ENCODE measurements at places on chromosomes 5 and 9.

GRCh38 chr5:14155075-14155474 is 11.9 kb downstream of the TRIO start:
- DNase-seq: no peak

- DNase-seq: no peak
Measured at GRCh38 chr5:130871346-130872086, 293.5 kb downstream of the HINT1 start.

GRCh38 chr5:394671-395155 is 48.3 kb upstream of the EXOC3 start:
- DNase-seq: no peak

DNA sequence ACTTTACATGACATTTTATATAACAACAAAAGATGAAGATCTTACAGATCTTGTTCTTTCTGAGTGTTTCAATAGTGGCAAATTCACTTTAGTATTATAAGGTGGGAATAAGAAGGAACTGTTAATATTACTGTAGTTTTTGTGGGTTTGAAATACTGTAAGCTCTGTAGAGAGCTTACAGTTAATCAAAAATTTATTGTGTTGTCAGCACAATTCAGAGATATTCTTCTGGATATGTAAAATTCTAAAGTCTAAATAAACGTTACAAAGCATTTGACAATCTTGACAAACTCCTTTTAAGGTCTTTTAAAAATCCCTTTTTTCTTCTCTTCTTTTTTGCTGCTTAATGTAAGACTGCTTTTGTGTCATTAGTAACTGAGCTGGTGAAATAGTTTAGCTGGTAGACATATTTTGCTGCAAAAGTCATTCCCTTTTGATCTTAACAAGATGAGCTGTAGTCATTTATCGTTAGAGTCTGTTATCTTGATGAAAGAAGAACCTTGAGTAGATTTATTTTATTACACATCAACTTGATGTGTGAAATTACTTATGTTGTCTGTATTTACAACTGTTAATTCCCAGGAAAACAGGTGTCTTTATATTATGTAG is 186.0 kb downstream of the WDR70 start:
- no peak for DNase-seq

DNA sequence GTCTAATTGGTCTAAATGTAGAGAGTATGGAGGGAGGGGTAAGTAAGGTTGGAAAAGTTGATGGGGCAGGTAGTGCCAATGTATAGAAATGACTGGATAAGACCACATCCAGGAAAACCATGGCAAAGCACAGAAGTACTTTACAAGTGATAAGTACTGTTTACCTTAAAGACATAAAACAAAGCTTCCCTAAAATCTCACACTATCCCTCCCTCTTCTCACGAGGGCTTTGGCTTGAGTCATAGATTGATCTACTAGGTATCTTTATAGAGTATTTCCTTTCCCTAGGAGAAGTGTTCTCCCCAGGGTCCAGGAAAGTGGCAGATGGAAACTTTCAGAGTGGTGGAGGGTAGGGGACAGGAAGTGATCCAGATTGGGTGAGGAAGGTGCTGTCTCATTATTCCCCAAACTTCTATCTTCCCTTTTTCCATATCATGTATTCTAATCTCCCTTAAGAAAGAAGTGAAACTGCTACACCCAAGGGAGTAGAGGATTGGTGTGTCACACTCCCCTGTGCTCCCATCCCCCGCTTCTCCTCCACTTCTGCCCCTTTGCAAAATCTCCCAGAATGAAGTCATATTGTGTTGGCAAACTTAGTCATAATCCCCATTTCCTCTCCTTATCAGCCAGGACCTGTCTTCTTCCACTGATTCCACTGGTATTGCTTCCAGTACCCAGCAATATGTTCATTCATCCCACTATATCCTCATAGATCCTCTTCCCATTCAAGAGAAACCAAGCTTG is 14.6 kb downstream of the IL33 start:
- DNase-seq: no peak

DNA sequence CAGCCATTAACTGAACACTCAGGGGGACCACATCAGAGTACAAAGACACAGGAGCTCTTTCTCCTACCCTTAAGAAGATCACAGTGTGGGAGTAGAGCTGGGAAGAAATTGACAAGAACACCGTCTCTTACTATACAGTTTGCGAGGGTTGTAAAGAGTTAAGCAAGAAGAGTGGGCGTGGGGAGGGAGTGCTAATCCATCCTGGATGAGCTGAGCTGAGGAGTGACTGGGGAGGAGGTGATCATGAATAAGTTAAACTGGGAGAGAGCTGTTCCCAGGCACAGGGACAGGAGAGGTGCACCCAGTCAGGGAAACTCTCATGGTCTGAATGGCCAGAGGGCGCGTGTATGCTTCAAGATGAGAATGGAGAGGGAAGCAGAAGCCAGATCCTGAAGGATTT is 17.2 kb downstream of the TAF1L start:
- no peak for DNase-seq

- DNase-seq: no peak
Measured at GRCh38 chr5:418162-419121, 24.5 kb upstream of the EXOC3 start.

GRCh38 chr5:4215143-4215542 is 619.5 kb downstream of the IRX1 start:
- no peak for DNase-seq

- DNase-seq: no peak
Measured at GRCh38 chr9:36100532-36100931, 36.0 kb upstream of the GLIPR2 start.

DNA sequence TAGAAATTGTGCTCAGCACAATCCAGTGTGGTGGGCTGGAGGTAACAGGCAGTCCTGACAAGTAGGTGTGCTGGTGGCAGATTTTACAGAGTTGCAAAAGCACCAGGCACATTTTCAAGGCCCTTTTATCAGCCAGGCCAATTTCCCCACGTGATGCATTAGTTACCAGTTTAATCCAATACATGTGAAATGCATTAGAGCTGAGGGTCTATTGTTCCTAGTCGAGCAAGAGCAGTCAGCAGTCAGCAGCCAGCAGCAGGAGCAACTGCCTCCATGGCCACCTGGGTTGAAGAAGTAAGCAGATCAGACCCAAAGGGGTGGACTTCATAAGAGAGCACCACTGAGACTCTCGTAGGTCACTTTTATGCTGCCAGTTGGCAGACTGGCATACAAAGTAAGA is 76.7 kb downstream of the EPB41L4A start:
- no peak for DNase-seq

- no peak for DNase-seq
Measured at GRCh38 chr5:123000731-123001130, 35.8 kb downstream of the PPIC start.

DNA sequence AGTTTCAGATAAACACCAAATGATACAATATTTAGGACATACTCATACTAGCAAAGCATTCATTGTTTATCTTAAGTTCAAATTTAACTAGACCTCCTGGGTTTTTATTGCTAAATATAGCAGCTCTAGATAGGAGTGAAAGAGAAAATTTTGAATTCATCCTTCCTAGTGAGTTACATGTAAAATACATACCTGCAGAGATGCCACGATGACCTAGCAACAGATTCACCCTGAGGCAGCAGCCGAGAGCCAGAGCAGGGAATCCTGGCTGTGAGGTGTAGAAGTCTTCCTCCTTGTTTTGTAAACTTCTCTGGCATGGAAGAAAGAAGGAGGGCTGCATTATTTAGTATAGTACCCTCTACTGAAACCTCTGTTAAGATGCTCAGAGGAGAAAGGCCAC is 25.9 kb upstream of the GABRP start:
- DNase-seq: no peak

- DNase-seq: no peak
Measured at GRCh38 chr5:174617285-174617684, 107.1 kb upstream of the MSX2 start.

DNA sequence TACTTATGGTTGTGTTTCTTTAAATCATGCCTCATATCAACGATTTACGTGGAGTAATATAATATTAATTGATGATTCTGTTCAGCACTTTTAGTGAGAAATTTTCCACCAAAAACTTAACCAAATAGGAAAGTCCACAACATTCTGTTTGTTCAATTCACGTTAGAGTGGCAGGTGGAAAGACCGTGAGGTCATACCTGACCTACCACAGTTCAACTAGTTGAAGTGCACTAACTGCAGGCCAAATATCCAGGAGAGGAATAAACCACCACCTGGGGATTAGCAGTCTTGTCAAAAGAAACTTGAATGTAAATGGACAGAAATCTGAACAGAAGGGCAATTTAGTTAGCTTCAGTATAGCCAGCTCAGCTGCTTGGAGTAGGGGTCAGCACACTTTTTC is 577.7 kb downstream of the KIF4B start:
- no peak for DNase-seq

- no peak for DNase-seq
Measured at GRCh38 chr9:134236001-134236421, 71.6 kb upstream of the RNU6ATAC start.

- DNase-seq: no peak
Measured at GRCh38 chr9:113516840-113517577, 53.5 kb downstream of the RGS3 start.

DNA sequence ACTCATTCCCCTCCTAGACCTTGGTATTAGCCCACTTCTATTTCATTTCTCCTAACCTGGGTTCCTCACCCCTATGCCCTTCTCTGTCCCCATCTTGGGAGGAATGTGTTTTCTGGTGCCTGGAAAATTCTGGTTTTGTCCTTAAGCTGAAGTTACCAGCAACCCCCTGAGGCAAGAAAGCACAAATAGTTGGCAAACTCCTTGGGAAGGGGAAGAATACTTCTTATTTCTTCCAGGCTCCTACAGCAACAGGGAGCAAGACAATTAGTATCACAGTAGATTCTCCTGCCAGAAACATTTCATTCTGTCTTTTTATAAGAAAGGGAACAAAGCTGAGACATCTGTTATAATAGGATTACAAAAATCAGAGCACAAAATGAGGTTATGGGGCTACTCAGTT is 142.5 kb downstream of the SNCAIP start:
- DNase-seq: no peak

- no peak for DNase-seq
Measured at GRCh38 chr5:98791898-98792580, 18.6 kb downstream of the RGMB start.

- no peak for DNase-seq
Measured at GRCh38 chr9:19682397-19682796, 106.4 kb downstream of the SLC24A2 start.

DNA sequence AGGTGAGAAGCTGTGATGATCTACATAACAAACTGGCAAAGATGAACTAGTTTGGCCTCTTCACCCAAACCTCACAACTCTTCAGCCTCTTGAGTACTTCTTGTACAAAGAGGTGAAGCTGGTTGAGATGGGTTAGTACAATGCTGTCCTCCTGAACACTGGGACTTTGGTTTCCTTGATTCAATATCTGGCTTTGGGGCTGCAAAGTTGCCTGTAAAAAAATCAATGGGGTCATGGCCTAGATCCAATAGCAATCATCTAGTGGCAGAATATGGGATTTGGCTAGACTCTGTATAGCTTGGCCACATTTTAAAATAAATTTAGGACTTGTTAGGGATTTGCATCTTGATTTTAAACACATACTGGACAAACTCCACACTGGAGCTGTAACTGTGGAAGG is 179.1 kb downstream of the ADAMTS12 start:
- DNase-seq: no peak

GRCh38 chr9:971901-972500 is 4.5 kb upstream of the DMRT3 start:
- no peak for DNase-seq

- DNase-seq: no peak
Measured at GRCh38 chr5:71882826-71883741, 164.0 kb downstream of the CARTPT start.

GRCh38 chr9:98099346-98099745 is 19.7 kb downstream of the TRIM14 start:
- DNase-seq: no peak

- DNase-seq: no peak
Measured at GRCh38 chr9:101028346-101029314, at the start of gene PLPPR1. Gene PLPPR1 (plus strand): TSS chr9:101028727.

DNA sequence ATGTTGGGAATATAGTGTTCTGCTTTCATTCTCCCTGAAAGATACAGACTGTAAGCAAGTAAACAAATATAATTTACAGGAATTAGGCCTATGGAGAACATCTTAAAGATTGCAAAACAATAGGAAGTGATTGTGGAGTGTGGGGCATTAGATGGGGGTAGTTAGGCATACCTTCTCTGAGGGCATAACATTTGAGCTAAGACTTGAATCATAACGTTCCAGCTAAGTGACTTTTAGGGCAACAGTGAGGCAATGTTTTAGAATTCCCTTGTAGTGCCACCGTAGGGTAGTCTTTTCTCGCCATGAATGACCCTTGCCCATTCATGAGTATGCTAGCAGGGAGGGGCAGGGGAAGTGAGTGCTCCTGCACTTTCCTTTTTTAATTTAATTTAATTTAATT is 173.3 kb downstream of the SPATA31D1 start:
- DNase-seq: no peak

DNA sequence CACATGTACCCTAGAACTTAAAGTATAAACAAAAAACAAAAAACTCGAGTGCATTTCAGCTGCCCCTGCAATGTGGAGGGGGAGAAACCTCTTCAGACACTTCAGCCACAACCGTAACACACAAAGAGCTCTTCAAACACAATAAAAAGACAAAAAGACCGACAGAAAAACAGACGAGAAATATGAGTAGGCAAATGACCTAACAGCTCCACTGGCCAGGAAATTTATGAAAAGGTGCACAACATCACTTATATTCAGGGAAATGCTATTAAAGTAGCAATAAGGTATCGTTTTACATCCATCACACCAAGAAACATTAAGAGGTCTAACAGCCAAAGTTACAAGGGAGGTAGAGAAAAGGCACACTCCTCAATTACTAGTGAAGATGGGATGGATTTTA is 6.2 kb downstream of the ZBED3 start:
- no peak for DNase-seq

GRCh38 chr9:124657516-124657915 is 113.6 kb downstream of the NR6A1 start:
- no peak for DNase-seq

Data from cortex of kidney (tissue), 1 donor.